SHP77 (cell line): ENCODE measurements at places on chromosomes 1 and 21.
A peak's percentile ranks its signal among the peaks of the same experiment; 100 is the strongest.

GRCh38 chr1:211742272-211742671 is 66.9 kb upstream of the NEK2 start:
- no peak for DNase-seq

DNA sequence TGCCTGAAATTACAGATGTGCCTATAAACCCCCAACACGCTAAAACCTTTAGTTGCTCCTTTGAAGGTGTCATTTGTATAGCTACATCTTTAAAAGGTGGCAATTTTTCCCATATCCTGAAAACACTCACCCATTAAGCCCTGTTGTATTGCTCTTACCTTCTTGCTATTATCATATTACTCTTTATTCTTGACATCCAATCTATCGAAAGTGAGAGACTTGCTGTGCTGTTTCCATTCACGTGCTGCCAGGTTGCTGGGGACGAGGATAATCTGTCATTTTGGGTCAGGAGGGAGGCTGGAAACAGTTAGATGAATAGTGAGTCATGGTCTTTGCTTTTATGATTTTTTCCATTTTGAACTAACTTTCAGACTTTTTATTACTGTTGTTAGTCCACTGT is 213.0 kb upstream of the PRMT6 start:
- DNase-seq: no peak

DNA sequence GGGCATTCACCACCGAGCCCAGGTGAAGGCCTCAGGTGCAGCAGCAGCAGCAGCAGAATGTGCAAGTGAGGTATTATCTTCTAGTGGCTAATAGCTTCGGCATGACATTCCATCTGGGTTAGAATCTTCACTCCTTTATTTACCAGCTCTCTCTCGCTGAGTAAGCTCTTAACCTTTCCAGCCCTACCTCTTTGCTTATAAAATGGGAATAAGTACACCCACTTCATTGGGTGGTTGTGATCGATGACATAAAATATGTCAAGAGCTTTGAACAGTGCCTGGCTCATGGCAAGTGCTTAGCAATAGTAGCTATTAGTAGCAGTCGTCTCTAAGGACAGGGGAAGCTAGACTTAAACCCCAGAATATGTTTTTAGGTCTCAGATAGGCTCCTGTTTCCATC is 149.5 kb downstream of the NOS1AP start:
- DNase-seq: no peak

DNA sequence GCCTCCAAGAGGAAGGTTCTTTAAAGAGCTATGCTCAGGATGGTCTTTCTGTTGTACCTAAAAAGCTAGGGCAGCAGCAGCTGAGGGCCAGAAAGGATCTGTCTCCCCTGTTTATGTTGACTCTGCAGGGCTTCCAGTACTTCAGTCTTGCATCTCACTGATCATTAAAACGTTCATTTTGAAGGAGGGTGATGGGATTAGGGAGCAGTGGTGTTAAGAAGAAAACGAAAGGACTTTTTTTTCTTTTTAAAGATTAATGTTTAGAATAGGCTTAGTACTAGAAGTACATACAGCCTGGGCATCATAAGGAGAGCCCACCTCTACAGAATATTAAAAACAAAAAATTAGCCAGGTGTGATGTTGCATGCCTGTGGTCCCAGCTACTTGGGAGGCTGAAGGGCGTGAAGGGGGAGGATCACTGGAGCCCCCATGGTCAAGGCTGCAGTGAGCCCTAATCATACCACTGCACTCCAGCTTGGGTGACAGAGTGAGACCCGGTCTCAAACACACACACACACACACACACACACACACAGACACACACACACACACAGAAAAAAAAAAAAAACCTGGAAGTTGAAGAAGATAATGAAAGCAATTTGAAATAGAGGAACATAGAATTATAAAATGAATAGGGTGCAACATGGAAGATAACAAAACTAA is 2.9 kb downstream of the CR1L start:
- DNase-seq: no peak

DNA sequence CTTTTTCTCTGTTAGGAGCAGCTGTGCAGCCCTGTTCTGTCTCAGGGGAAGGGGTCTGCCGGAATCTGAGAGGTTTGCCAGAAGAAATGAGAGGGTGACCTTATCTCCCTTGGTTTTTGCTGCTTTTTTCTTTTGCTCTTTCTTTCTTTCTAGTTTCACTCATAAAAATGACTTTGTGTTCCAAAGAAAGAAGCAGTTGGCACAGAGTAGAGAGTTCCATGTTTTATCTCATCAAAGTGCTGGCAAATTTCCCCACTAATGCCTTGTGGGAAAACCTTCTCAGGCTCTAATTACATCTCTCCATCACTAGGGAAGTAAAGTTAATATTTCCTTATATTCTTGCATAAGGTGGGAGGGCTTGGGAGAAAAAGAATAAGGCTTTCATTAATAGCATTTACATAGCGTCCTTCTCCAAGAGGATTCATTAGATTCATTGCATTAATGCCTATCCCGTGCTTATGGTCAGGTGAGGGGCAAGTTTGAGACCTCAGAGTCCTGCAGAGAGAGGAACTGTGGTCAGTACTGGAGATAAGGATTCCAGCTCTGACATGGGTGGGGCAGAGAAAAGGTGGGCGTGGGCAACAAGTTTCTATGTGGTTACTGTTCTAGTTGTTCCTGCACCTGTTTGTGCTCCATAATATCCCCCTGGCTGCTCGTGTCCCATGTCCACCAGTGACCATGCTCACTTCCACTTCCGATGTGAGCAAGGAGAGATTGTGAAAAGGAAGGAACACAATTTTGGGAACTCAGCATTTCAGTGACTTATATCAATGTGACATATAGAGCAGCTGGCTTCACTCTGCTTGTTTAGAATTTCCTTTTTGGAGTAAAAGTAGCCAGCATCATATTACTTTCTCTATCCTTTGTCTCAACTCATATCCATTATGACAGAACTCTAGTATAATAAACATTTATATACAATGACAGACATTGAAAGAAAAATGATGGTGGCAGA is 79.5 kb downstream of the DISC1 start:
- no peak for DNase-seq

- peak; percentile 37 for DNase-seq
Measured at GRCh38 chr21:34630536-34631143, 15.7 kb upstream of the RCAN1 start.

DNA sequence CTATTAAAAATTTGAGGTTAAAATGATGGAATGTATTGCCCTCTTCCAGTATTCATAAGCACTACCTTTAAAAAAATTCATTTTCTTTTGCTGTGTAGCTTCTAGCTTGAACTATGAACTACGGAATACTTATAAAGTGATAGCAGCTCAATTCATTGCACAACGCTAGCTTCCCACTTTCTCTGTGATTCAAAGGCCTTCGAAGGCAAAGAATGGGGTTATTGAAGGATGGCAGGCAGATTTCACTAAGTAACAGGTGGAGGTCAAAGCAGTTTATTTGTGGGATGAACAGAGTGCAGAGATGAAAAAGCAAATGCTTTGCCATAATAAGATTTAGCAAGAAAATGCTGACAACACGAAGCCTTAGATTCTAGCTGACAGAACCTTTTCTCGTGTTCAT is 290.6 kb downstream of the NFIA start:
- no peak for DNase-seq

DNA sequence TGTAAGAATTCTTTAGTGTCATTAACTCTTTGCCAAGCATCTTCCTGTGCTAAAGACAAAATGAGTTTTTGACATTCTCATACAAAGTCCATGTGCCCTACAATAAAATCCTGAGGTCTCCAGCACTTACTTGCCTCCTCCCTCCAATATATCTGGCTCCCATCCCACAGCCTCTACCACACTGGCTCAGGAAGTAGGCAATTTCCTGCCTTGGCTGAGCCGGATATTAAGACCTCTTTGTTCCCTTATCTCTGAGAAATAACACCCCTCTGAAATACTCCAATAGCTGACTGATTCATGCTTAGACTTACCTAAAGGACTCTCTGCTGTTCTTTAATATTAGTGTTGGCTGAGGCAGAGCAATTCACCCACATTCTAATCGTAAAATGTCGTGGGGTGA is 37.6 kb upstream of the GORAB start:
- DNase-seq: no peak

DNA sequence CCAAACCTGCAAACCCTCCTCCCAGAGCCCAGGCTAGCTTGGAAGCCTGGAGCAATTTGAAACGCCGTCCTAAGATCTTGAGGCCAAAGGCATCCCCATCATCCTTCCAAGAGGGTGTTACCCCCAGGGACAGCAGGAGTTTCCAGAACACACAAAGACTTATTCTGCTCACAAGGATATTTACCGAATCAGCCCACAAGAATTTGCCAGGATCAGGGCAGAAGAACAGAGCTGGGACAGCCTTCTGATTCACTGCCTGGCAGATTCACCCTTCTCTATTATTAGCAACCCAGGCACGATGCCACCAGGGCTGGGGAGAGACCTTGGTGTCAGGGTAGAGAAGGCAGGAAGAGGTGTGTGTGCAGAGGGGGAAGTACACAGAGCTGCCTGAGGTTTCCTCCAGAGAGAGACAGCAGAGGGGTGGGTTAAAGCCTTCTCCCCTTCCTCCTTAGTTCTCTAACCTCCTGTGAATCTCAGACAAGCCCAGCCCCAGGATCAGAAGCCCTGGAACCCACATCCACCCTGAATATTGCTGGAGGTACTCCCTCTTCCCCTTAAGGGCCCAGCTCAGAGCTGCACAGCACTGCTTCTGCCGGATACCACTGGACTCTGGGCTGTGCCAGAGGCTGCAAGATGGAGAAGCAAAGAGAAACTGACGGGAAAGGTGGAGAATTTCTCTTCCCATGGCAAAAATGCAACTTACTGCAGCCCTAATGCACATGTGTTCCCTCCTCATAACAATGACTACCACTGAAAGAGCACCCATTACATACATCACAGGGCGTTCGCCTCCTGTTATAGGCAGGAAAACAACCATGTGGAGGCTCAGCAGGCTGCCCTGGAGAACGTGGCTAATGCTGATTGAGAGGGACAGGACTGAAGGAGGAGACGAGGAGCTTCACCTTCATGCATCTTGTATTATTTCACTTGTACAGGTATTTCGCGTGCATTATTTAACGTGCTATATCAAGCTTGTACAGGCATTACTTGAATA is 61.8 kb downstream of the ITPKB start:
- peak; percentile 40 for DNase-seq

GRCh38 chr1:175742790-175743459 is 470 bp downstream of the TNR start:
- DNase-seq: no peak

DNA sequence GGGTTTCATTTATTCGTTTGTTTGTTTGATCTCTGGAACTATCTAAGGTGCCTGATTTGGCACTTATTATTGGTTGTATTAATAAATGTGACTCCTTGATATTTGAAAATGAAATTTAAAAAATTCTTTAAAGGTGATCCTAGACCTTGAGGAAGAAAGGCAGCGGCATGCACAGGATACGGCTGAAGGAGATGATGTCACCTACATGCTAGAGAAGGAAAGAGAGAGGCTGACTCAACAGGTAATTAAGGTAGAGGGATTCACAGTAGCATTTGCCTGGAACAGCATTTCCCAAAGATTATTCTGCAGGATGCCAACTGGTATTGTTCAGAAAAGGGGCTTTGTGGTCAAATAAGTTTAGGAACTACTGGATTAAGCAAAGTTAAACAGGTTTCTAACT is 54.4 kb upstream of the WNT2B start:
- no peak for DNase-seq

- DNase-seq: no peak
Measured at GRCh38 chr1:221940631-221941030, 198.7 kb upstream of the DUSP10 start.

DNA sequence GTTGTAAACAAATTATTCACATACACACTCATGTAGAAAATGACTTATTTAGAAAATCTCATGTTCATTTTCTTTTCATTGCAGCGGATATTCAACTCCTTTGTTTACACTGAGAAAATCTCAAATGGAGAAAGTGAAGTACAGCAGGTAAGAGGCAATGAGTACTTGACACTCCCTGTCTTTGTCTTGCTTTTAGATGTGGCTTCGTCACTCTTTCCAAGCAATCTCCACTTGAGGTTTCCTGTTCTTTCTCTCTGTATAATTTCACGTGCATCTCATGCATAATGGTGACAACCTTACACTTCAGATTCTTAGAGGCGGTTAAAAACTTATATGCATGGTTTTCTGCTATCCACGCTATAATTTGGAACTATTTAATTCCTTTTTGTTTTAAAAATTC is 80.6 kb downstream of the CACHD1 start:
- DNase-seq: no peak

DNA sequence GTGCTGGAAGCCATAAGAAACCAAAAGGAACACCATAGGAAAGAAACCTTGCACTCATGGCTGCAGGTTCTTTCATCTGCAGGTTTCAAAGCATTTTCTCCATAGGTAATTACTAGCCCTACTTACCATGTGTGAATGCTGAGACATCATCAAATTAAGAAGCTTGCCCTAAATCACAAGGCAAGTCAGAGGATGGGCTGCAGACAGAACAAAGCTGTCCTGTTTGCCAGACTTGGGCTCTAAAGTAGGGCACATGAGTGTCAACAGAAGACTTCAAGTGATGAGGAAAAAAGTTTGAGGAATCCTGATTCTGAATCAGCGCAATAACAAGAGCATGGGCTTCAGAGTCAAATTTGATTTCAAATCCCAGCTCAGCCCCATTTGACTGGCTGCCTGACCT is 5.8 kb upstream of the EPS15 start:
- no peak for DNase-seq

DNA sequence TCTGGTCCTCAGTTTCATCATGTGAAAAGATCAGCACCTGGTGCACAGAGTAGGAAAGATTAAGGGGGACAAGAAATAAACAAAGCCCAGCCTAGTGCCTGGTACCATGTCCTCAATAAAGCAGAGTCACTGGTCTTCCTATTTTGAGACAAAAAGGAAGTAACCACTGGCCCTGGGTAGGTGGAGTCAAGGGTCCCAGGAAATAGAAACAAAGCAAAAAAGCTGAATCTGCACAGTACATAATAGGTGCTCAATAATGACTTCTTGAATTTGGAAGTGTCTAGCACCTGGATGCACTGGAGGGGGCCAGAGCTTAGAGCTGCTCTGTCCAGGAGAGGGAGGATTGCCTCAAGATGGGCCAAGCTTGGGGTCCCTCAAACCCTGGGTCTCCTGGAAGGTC is 1.9 kb upstream of the EPHB2 start:
- no peak for DNase-seq

DNA sequence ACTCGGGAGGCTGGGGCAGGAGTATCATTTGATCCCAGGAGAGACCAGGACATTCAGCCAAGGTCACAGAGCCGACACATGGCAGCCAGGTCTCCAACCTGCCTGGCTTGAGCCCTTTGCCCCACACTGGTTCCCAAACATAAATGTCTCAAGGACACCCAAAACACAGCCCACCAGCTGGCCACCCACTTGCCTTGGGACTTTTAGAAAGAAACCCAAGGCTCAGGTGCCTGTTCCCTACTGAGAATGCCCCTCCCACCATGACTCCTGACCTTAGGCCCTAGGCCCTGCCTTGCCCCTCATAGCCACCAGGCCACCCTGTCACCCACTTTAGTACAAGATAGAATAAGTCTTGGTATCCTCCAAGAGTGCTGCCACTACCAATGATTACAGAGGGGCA is 41.9 kb upstream of the LRP8 start:
- no peak for DNase-seq
